Stomach (tissue), 19 donors: ENCODE measurements at places on chromosomes 3 and 15. TPM values are rescaled to one million over a fixed set of nuclear protein-coding genes. Genes with fewer than 3 reads are reported as not detected.
A peak's percentile ranks its signal among the peaks of the same experiment; 100 is the strongest.

GRCh38 chr15:80885016-80885579 is 104.5 kb downstream of the MESD start:
- no peak overlapping the region for H3K27ac ChIP-seq
- H3K36me3 ChIP-seq = no peaks in the 10 kb centered on the region
- no peak for DNase-seq
- no peaks in the 10 kb centered on the region for H3K27me3 ChIP-seq

DNA sequence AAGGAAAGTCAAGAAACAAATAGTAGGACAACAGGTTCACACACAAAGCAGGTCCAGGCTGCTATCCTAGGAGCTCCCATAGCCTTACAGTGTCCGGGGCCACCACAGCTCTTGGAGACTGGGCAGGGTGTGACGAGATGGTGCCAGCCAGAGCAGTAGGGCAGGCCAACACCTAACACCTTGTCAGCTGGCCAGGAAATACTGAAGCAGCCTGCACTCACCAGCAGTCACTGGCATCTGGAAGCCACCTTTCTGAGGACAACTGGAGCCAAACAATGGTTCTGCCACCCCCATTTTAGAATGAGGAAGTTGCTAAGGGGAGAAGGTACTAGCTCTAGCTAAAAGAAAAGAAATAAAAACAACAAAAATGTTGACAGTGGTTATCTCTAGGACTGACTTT is 47.2 kb downstream of the CCDC12 start:
- no peak overlapping the region for H3K4me3 ChIP-seq
- H3K4me1 ChIP-seq = peaks cover 99% of the 10 kb centered on the region
- peak; percentile 92 for DNase-seq

PLIN1 gene
- 3.1 TPM for total RNA-seq

DNA sequence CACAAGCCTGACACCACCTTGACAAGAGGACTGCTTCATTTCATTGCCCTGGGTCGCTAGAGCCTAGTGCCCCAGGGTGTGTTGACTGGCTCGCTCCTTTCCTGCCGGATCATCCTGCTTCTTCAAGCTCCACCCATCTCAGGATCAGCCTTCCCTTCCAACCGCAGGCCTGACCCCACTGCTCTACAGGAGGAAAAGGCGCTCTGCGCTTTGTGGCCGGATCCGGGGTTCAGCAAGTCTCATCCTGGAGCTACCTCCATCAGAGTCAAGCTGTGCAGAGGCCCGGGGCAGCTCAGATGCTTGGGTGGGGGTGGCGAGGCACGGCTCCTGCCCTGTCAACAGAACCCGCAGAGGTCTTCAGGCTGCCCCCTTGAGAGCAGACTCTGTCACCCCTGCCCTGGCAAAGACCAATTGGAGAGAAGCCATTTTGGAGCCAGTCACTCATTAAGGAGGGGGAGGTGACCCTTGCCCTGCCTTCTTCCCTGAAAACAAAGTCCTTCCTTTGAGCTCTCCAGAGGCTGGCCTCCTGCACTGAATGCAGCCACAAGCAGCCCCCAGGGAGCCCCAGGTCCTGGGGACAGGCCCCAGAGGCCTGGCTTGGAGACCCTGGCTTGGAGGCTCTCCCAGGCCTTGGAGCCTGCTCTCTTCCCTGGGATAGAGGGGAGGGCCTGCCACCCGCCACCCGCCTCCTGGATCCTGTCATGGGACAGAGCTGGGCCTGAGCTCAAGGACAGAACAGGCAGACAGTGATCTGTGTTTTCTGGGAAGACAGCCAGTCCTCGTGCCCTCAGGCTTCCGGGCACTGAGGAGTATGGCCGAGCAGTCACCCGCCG is 80.3 kb downstream of the CPN2 start:
- peak overlapping the region; percentile 84 for H3K27ac ChIP-seq
- peak; percentile 89 for DNase-seq
- H3K36me3 ChIP-seq = no peaks in the 10 kb centered on the region
- H3K4me1 ChIP-seq = peaks cover 59% of the 10 kb centered on the region

DNA sequence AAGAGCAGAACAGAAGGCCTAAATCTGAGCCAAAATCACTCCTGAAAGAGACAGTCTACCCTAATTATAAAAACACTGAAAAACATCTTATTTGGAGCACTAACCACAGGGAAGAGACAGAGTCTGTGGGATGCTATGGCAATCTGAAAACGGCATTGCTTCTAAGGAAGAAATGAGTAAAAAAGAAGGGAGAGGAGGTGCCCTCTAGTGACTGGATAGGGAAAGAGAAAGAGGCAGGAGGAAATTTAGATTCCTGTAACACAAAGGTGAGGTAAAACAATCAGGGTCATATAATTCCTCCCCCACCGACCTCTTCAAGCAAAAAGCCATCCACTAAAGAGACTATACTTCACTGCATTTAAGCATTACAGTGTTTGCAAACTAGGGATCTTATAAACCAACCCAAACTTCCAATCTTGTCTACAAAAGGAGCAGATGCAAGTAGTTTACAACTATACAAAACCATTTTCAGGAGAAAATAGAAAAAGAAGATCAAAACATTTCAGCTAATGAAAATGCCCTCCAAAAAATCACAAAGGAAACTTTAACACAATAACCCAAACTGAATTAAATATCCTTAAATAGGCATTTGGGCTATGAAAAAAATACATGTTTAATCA is 32.6 kb downstream of the HACD2 start:
- H3K27me3 ChIP-seq = no peaks in the 10 kb centered on the region
- peaks cover under 1% of the 10 kb centered on the region for H3K4me1 ChIP-seq
- H3K4me3 ChIP-seq = no peak overlapping the region
- H3K27ac ChIP-seq = no peak overlapping the region
- peak; percentile 13 for DNase-seq

RBP2 gene
- not detected for total RNA-seq

GRCh38 chr15:48324949-48325348 is 6.3 kb upstream of the DUT start:
- no peaks in the 10 kb centered on the region for H3K27me3 ChIP-seq
- no peak overlapping the region for H3K4me3 ChIP-seq
- no peak overlapping the region for H3K27ac ChIP-seq
- H3K4me1 ChIP-seq = peaks cover 35% of the 10 kb centered on the region

- no peak for DNase-seq
- H3K4me3 ChIP-seq = no peak overlapping the region
- peaks cover 26% of the 10 kb centered on the region for H3K4me1 ChIP-seq
Observed at GRCh38 chr15:49990835-49991545, 128.0 kb downstream of the ATP8B4 start.

- H3K27ac ChIP-seq = no peak overlapping the region
- H3K4me3 ChIP-seq = no peak overlapping the region
- DNase-seq = no peak
Observed at GRCh38 chr3:185900228-185900627, 37.6 kb downstream of the TRA2B start.

DNA sequence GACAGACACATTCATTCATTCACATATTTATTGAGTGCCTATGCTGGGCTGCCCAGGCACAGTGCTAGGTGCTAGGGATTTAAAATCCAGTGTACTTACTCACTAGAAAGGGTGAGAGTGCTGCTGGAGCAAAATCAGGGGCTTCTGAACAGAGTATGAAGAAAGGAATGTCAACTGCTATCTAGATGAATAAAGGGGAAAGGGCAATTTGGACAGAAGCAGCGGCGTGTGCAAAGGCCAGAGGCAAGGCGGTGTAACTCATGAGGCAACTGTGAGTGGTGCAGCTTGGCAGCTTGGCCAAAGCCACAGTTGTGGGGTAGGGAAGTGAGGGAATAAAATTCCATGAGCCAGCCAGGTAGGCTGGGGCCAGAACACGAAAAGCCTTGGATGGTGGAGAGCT is 76.7 kb downstream of the RAD18 start:
- H3K36me3 ChIP-seq = peaks cover 38% of the 10 kb centered on the region
- H3K27me3 ChIP-seq = no peaks in the 10 kb centered on the region
- no peak for DNase-seq
- no peaks in the 10 kb centered on the region for H3K4me1 ChIP-seq
- no peak overlapping the region for H3K4me3 ChIP-seq
